ENCODE measurements at places on chromosomes 11 and 22.

GRCh38 chr11:16572945-16573344 lies 165.5 kb upstream of the C11orf58 start:
- DNase-seq = no peak

GRCh38 chr11:79762279-79762921 lies 321.6 kb upstream of the TENM4 start:
- peak; percentile 44 for DNase-seq

GRCh38 chr11:79626135-79627075 lies 185.6 kb upstream of the TENM4 start:
- peak; percentile 65 for DNase-seq

GRCh38 chr11:127875131-127875530 lies 712.2 kb downstream of the ETS1 start:
- peak; percentile 84 for DNase-seq

GRCh38 chr11:71962428-71963038 lies 33.7 kb downstream of the RNF121 start:
- no peak for DNase-seq

DNA sequence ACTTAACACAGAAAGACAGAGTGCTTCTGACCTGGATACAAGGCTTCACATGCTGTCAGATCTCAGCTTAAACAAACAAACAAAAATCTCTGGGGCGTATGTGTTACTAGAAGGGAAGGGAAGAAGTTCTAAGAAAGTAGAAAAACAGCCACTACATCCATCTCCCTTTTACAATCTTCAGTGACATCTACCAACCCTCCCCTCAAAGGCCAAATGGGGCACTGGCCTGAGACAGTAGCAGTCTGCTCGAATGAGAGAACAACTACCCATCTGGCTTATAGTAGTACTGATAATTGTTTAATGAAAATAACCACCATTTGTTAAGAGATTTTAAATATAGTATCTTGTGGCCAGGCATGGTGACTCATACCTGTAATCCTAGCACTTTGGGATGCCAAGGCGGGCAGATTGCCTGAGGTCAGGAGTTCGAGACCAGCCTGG lies 29.4 kb downstream of the CCDC83 start:
- peak; percentile 1 for DNase-seq

All from umbilical cord (tissue), 2 donors.